Naive thymus-derived CD8-positive, alpha-beta T cell (primary cell): ENCODE measurements at places on chromosomes 3 and 15.

DNA sequence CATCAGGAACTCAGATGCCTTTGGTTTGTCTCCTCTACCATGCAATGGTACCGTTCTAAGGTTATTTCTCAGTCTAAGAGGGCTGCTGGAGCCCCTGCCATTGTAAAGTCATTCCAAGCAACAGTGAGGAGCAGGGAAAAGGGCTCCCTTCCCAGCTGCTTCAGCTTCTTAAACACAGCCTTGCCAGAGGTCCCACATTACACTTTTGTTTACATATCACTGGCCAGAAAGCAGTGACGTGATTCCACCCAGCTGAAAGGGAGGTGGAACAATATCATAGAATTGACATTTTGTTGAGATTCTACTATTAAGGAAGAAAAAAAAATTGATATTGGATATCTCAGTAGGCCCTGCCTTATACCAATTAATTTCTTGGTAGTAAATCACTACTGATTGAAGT lies 194.6 kb downstream of the SUCLG2 start:
- no peak for DNase-seq

DNA sequence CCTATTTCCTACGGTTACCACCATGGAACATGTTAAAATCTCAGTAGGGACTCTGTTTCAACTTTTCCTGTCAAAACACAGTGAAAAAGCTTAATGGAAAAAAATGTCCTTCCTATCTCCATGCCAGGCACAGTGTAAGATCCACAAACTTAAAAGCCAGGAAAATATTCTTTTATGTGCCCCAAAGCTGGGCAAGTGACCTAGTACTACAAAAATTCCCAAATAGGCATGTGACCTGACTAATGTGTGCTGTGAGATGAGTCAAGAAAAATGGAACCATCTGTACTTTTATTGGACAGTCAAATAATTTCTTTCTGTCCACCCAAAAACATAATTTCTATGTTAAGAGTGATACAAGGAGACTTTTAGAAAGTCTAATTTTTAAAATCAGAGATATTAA lies 406.0 kb downstream of the ZBTB20 start:
- DNase-seq = no peak

DNA sequence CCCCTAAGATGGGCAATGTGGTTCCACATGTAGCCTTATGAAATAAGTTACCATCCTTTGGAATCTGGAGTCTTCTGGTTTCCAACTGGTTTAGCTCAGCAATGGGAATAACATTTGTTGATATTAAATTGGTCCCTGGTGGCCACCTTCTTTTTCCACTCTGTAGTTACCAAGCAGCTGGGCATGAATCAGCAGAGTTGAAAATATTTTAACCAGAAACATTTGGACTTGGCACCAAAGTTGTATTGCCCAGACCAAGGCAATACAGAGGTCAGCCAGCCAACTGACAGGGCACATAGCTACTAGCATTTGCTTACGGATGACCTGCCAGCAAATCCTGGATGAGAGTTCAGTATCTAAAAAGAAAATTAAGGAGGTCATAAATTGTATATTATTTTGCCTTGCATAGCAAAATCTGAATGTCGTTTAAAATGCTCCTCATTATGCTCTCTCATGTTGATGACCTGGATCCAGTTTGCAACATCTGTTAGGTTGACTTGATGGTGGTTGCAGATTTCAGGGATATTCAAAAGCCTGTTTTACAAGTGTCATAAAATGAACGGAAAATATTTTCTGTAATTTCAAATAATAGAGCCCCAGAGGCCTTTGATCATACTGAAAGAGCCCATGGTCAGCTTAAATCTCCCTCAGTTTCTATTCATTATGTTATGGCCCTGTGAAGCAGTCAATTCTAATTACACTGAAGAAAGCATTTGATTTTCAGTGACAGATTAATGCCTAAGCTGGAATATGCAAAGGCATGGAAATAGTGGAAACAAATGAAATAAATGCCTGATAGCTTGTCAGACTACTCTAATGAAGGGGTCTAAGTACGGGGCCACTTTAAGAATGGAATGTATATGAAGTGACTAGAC lies 54.6 kb downstream of the PPM1L start:
- DNase-seq = no peak

GRCh38 chr3:25096536-25096935 lies 331.5 kb upstream of the RARB start:
- DNase-seq = no peak

DNA sequence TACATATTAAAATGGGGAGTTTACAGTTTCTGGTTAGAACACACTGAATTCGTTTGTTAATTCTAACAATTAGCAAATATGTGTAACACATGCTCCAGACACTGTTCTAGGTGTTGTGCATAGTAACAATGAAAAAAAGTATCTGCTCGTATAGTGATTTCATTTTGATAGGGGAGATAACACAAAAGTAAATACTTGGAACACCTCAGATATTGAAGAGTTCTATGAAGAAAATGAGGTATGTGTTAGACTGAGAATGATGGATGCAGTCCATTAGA lies 6.8 kb upstream of the TMF1 start:
- DNase-seq = no peak

GRCh38 chr3:172561897-172562640 lies 38.8 kb upstream of the TNFSF10 start:
- no peak for DNase-seq

DNA sequence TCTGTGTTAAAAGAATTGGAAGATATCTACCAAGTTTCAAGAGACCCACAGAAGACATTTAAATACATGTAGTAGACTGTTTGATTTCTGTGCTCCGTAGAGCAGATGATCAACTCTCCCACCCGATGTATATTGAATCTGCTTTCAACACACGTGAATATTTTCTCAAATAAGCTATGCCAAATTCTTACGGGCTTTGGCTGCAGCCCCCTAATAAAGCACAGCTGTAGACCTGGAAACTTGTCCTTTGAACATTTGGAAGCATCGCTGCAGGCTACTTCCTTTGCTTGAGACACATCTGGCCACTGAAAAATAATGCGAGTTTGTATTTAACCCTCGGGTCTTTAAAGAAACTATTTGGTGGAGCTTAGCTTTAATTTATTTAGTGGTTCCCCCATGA lies 98.3 kb upstream of the SELENOK start:
- no peak for DNase-seq

- no peak for DNase-seq
Observed at GRCh38 chr3:38565339-38566214, 69.4 kb downstream of the EXOG start.

DNA sequence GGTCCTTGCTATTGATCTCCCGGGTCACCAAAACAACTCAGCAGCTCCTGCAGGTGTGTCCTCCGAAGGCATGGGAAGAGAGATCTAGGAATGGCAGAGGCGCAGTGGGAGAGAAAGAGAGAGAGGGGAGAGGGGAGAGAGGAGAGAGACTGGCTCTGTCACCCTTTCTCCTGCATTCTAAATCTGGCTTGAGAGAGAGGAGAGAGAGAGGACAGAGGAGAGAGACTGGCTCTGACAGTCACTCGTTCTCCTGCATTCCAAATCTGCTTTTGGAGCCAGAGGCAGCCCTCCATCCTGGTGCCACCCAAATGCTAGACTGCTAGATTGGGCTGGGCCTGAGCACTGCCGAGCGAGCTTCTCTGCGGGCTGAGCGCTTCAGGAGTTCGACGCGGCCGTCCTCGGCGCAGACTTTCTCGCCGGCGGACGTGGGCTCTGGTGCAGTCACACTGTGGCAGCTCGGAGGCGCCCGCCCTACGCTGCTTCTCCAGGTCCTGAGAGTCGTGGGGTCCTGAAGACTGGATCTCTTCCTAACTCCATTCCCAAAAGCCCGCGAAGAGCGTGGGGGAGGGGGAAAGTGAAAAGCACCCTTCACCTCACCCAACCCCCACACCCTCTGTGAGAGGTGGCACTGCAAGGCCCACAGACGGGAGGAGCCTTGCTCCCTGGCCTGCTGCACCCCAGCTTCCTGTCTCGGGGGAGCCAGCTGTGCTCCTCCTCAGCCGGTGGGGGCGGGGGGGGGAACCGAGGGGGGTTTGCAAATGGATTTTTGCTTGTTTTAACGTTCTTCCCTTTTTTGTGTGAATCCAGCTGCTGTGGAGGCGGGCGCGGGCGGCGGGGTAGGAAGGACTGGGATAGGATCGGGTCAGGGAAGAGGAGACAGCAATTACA lies 222.3 kb downstream of the MEIS2 start:
- DNase-seq = no peak

GRCh38 chr15:85831415-85832113 lies 36.8 kb upstream of the KLHL25 start:
- DNase-seq = no peak

- no peak for DNase-seq
Observed at GRCh38 chr15:63337046-63337445, 44.6 kb downstream of the CA12 start.

GRCh38 chr3:171888466-171888865 lies 45.3 kb downstream of the TMEM212 start:
- DNase-seq = no peak
